HFF-Myc (cell line): ENCODE measurements at places on chromosomes 2 and 18.

- DNase-seq = no peak
These were observed 653 bp downstream of the MRPS9 start for GRCh38 chr2:105038383-105039061.

GRCh38 chr2:181697126-181697525 is 16.8 kb upstream of the NEUROD1 start:
- DNase-seq = no peak

- no peak for DNase-seq
These were observed 10.6 kb upstream of the WIPF1 start for GRCh38 chr2:174607989-174608865.

DNA sequence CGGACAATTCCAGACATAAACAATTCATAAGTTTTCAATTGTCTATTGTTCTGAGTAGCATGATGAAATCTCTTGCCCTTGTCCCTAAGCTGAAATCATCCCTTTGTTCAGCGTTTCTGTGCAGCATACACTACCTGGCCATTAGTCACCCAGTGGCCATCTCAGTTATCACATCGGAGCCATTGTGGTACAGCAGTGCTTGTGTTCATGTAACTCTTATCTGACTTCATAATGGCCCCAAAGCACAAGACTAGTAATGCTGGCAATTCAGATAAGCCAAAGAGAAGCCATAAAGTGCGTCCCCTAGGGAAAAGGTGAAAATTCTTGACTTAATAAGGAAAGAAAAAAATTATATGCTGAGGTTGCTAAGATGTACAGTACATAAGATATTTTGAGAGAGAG is 127.2 kb downstream of the FHOD3 start:
- no peak for DNase-seq

DNA sequence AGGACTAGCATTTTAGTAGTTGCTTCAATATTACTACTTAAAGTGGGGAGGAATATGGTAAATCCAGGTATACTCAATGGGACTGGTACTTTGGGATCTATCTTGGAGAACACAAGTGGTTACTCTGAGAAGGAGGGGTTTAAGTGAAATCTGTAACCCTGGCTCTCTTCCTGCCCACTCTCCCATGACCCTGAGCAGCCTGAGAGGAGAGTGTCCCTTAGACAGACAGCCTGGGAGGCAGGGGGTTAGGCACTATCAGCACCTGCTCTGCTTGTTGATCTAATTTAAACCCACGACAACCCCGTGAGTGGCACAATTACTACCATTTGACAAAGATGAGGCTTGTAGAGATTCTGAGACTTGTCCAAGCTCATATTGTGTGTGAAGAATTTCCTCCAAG is 395.5 kb downstream of the ALK start:
- no peak for DNase-seq

DNA sequence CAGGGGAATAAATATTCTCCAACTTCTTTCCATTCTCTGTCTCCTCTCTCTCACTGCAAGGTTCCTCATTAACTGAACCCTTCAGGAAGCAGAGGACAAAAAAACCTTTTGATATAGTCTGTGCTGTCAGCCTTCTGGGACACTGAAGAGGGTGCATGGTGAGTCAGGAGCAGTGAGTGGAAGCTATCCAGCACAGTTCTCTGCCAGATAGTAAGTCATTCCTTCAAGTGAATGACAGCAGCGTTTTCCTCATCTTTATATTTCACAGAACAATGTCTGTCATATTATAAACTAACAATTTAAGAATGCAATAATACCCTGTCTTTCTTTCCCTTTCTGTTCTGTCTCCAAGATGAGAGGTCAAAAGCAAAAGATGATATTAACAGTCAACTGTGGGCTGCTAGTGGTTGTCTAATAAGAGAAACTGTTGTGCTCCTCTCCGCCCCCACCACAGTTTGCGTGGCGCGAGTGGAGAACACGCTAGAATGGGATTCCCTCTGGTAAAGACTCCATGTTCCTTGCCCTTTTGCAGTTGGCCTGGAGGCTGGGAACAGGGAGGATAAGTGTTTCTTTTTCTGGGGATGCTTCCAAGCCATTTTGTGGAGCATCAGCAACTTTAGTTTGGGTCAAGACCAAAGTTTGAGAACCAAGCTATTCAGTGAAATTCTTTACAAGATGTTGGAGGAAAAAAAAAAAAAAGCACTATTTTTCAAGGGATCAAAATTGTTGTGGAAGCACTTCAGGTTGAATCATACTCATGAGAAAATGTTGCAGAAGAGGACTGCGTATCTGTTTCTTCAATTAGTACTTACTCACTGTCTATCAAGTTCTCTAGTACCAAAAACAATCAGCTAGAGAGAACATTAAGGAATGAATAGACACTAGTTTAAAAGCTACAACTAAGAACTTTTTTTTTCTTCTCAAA is 430.2 kb downstream of the SETBP1 start:
- DNase-seq = no peak

DNA sequence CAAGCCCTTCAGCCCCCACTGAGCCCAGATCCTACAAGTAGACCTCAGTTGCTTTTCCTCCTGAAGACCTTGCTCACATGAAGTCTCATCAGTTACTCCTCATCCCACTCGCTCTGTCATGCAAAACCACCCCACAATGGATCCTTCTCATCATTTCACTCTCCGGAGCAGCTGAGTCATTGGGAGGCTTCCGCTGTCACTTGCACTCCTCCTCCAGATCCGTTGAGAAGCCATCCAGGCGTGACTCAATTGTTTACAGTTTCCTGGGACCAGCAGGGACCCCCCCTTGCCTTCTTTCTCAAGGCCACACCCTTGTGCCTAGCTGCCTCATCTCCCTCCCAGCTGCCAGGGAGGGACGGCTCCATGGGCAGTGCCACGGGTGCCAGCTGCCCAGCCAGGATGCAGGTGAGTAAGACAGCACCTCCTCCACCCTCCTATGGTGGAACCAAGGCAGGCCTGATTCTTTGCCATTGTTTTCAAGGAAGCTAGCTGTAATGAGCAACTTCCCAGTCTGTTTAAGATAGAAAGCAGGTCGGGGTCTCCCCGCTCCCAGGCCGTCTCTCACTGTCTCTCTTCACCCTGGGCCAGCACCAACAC is 16.3 kb downstream of the GPR55 start:
- DNase-seq = peak; percentile 72

- no peak for DNase-seq
These were observed 154.2 kb upstream of the DLX2 start for GRCh38 chr2:172256886-172257285.

GRCh38 chr18:62751977-62752376 is 36.6 kb downstream of the PHLPP1 start:
- no peak for DNase-seq

DNA sequence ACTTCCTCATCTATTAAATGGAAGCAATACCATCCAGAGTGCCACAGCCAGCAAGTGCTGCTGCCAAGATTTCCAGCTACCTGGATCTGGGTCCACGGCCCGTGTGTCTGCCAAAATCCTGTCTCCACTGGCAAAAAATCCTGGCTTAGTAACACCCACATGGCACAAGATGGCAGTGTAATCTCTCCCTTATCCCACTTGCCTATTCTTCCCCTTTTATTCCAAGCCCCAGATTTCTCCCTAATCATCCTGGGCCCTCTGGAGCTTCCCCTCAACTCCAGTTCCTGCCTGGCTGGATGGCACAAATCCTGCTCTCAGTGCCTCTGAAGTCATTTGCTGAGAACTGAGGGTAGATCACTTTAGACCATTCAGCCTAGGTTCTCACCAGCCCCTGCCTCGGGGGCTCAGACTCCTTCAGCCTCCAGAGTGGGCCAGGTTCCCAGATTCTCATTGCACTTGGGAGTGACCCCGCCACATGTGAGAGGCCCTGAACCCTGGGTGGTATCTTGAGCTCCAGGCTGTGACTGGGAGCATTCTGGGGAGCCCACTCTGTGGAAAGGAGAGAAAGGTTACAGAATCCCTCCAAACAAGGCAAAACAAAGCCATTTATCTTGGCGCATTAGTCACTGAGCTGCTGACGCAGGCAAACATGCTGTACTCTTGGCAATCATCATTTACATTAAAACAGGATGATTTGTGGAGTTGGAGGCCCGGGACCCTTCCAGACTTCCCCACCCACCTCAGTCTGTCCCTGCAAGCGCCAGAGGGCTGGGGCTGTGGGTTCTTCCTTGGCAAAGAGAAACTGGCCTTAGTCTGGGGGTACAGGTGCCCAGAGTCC is 325.8 kb downstream of the DYSF start:
- no peak for DNase-seq

DNA sequence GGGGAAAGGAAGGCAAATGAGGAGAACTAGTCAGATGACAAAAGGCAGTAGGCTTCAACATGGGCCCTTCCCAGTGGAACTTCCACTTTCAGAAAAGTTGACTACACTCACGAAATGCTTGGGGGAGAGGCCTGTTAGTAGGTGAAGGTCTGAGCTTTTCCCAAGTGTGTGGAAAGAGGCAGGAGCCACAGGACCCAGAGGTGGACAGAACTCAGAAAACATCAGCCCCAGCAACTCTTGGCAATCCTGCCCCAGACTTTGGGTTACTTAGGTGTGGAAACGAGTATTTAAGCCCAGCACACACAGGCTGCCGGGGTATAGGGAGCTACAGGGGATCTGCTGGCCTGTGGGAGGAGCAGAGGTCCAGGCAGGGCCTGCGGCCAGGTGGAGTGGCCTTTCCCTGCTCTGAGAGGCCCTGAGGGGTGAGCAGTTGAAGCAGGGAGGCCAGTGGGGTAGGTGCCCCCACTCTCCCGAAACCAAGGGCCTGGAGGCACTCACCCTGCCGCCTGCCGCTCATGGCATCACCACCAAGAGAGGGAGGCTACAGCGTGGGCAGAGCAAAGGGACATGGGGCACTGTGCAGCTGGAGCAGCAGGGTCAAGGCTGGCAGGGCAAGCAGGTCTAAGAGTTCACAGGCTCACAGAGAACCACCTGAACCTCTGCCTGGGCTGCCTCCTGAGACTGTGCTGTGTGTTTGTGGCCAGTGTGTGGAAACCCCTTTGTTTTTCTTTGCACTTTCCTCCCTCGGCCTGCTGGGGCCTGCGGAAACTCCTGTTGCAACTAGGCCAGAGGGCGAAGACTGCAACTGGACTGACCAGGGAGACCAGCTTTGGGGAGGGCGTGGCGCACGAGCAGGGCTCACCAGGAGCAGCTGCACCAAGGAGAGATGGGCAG is 130.7 kb upstream of the SERTAD2 start:
- DNase-seq = no peak

DNA sequence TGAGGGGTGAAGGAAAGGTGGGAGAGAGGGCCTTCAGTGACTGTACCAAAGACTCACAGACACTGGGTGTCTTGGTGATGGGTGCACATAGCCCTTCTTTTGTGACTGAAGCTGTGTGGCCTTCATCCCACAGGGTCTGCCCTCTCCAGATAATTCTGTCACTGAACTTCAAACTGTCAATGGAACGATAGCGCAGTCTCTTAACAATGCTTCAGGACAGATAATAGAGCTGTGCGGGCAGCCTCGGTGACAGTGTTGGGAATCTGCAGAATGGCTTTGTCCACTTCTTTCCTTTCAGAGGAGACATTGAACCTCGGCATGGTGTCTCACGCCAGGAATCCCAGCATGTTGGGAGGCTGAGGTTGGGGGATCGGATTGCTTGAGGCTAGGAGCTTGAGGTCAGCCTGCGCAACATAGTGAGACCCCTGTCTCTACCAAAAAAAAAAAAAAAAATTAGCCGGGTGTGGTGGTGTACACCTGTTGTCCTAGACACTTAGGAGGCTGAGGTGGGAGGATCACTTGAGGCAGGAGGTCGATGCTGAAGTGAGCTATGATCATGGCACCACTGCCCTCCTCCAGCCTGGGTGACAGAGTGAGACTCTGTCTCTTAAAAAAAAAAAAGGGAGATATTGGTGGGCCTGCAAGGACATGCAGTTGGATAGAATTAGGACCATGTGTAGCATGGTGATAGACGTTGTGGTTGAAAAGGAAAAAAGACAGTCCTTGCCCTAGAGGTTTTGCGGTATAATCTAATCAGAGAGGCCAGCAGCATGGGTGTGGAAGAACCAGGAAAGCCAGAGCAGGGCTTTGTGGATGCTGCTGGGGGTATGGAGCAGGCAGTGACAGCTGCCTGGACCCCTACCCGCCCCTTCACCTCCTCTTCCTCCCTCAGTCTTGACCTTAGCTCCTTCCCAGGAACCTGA is 91.4 kb downstream of the LDLRAD4 start:
- no peak for DNase-seq

DNA sequence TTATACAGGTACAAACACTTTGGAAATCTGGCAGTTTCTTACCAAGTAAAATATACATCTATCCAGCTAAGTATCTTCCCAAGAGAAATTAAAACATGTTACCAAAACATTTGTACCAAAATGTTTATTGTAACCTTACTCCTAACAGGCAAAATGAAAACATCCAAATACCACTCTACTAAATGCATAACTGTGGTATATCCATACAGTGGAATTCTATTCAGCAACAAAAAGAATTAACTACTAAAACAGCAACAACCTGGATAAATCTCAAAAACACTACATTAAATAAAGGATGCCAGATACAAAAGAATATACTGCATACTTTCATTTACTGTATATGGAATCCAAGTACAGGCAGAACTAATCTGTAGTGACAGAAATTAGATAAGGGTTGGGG is 51.1 kb downstream of the TLK1 start:
- no peak for DNase-seq

DNA sequence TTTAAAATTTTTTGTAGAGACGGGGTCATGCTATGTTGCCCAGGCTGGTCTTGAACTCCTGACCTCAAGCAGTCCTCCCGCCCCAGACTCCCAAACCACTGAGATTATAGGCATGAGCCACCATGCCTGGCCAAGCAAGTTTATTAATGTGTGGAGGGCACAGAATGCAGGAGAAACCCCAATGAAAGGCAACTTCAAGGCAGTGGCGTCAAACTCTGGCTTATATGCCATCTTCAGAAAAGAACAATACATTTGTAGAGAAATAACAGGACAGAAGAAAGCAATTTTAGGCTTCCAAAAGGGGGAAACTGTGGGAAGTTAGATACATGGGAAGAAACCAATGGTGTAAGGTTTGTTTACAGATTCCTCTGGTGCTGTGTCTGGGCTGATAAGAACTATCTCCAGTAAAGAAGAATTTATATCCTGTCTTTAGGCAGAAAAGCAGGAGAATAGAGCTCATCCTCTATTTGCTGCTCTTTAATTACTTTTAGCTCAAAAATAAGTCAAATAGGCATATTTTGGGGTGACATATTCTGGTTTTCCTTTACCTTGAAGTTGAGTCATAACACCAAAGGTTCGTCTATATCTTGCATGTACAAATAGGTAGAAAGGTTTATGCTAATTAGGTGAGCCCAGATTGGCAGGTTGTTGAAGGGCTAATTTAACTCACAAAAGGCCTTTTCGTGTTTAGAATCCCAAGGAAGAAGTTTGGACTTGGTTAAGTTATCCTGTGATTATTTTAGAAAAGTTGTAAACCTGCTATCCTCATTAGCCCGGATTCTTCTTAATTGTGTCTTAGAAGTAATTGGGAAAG is 26.0 kb upstream of the TMEM214 start:
- no peak for DNase-seq

DNA sequence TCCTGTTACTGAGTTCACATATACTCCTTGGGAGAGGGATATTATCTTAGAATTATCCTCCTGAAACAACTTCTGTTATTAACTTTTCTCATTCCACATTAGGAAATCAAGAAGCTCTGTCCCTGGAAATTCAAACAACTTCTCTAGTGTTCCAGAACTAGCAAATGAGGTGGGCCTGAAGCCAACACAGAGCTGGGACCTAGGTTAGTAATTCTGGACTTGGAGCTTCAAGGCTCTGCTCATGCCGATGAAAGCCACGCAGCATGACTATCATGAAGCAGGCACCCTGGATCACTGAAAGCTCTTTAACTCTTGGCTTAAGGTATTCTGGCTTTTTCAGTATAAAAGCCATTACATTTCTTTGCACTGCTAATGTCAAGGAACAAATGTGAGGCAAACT is 242.7 kb downstream of the TGIF1 start:
- DNase-seq = no peak
